ENCODE measurements at places on chromosomes 2 and 18.
A peak's percentile ranks its signal among the peaks of the same experiment; 100 is the strongest.

DNA sequence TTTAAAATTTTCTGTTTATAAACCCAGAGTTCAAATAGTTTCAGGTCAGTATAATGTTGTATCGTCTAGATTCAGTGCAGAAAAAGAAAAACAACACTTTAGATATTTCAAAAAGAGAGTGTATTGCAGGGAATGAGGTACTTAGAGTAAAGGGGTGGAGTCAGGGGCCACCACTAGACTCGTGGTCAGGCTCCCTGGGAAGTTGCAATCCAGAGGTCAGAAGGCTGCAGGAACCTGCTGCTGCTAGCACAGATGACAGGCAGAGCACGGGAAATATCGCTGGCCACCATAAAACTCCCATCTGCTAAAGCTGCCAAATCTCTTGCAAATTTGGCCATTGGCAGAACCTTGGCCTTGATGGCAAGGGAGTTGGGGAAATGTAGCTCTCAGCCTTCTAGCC lies 64.6 kb downstream of the THNSL2 start:
- no peak for DNase-seq

GRCh38 chr2:172562298-172562697 lies 6.4 kb downstream of the PDK1 start:
- no peak for DNase-seq

- DNase-seq = no peak
These were observed 5.2 kb upstream of the HOXD4 start for GRCh38 chr2:176146101-176146500.

DNA sequence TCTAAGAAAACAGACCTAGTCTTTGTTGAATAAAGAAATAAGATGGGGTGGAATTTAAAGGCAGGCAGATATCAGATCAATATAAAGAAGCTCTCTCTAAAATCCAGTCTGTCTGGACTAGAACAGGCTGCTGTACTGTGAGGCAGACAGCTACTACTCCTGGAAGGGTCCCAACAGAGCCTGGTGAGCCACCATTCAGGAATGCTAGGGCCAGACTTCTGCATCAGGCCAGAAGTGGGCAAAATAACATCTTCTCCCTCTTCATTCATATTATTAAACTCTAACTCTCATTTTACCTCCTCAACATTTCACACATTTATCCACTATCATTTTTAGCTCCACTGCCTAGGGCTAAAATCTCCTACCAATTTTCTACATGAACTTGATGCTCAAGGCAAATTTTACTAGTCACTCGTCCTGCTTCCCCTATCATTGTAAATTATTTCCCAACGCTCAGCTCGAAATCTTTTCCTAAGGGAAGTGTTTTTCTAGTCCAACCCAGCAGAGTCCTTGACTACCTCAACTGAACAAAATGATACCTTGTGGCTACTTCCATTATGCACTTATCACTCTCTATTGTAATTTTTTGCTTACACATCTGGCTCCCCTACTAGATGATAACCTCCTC lies 45.2 kb upstream of the GLS start:
- DNase-seq = no peak

DNA sequence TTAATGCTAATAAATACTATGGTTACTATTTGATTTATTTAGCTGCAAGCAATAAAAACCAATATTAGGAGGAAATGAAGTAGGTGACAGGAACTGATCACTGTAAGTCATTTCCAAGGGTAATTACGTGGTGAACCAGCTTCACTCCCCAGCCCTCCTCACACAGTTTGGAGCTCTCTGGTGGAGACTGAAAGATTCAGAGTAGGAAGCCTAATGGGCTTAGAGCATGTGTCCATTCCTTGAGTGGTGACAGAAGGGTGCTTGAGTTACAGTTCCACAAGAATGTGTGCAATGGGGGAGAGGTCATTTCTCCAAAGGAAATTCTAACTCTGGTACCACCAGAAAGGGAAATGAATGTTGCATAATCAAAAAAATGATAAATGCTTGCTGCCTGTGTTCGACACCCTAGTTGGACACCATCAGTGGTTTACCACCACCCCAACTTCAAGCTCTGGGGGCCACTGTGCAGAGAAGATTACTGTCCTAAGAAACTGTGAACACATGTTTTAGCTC lies 285.1 kb upstream of the MMADHC start:
- DNase-seq = no peak

DNA sequence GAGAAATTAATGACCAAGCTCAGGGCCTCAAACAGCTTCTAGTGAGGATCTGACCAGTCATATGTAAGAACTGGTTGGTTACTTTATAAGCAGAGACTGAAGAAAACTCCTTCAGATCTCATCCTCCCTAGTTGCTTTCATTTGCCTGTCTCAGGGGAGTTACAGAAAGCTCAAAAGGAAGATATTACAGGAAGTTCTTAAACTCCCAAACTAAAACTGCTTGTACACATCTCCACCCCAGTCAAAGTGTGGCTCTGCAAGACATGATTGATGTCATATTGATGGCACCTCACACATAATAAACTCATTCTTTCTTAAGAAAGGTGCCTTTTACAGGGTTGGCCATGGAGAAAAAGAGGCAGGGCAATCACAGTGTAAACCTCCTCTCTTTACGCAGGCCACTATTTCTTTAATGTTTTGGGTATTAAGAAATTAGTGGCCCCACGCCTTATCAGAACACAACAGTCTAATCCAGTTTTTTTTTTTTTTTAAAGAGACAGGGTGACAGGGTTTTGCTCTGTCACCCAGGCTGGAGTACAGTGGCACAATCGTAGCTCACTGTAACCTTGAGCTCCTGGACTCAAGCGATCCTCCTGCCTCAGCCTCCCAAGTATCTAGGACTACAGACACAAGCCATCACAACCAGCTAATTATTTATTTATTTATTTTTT lies 62.6 kb upstream of the STK17B start:
- no peak for DNase-seq

GRCh38 chr2:176399074-176399598 lies 129.9 kb downstream of the MTX2 start:
- no peak for DNase-seq

GRCh38 chr2:18829251-18829902 lies 240.0 kb upstream of the NT5C1B start:
- DNase-seq = no peak

DNA sequence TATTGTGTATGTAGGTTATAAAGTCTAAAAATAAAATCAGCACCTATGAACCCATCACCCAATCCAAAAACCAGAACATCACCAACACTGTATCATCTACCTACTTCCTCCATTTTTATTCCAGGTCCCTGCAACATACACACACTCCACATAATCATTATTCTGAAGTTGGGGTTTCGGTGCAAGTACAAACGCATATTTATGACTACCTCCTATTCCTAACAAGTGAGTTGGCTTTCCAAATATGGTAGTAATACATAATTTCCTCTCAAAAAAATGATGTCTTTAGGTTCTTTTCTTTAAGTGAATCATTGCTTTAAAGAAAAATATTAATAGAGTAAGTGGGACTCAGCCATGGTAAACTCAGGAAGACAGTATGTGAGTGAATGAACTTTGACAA lies 3.3 kb downstream of the ACVR1 start:
- DNase-seq = no peak

- DNase-seq = no peak
These were observed 201.8 kb upstream of the GULP1 start for GRCh38 chr2:188089901-188090300.

DNA sequence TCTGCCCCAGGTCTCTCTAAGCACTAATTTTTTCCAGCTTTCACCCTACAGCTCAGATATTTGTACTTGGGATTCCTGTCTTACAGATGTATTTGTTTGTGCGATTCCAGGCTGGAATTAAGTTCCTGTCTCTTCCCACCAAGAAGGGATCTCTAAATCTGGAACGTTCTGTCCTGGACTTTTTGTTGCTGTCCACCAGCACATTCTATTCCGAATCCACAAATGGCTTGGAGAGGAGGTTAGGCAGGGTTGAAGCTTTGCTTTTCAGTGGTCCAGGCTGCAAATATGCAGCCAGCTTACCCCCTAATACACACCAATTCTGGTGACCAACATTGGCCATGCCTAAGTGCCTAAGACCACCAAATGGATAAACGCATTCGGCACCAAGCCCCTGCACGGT lies 315.0 kb downstream of the TNS1 start:
- no peak for DNase-seq

DNA sequence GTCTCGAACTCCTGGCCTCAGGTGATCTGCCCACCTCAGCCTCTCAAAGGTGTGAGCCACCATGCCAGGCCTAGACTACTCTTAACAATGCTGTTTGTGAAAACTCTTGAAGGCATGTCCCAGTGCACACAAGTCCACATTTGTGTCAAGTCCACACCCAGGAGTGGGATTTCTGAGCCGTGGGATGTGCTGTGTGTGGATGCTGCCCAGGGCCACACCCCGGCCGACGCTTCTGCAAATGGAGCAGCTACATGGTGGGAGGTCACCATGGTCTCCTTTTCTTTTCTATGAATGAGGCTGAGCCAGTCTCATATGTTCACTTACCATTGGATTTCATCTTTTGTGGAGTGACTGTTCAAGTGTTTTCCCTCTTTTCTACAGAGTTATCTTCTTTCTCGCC lies 15.8 kb downstream of the SNED1 start:
- no peak for DNase-seq

DNA sequence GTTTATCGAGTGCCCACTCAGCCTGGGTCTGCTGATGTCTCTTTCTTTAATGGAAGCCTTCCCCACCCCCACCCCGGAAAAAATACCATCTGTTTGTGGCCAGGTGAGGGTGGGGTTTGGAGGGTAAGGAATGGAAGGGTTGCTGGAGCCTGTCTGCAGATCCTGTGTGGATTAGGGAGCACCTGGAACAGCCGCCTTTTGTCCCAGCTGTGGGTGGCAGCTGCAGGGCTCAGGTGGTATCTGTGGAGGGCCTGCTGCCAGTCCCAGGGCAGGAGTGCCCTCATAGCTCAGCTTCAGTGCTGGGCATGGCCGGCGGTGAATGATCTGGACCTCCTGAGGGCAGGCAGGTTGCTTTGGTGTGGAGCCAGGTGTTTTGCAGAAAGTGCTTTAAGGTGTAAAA lies 45.3 kb downstream of the IMPA2 start:
- DNase-seq = no peak

DNA sequence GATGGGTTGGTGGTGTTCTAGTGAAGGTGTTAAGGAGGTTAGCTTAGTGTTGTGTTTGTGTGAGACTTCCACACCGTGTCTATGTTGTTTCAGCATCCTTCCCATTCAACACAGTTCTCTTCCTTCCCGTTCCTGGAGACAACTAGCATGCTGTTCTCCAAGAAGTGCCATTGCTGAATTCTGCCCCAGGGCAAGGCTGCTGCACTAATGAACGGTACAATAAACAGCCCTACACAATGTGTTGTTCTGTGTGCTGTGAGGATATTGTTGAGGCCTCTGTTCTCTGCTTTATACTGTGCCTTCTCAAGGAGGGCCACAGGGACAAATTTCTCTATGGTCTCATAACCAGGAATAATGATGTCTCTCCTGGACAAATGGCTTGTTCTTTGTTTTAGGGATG lies 39.8 kb upstream of the ZEB2 start:
- no peak for DNase-seq

DNA sequence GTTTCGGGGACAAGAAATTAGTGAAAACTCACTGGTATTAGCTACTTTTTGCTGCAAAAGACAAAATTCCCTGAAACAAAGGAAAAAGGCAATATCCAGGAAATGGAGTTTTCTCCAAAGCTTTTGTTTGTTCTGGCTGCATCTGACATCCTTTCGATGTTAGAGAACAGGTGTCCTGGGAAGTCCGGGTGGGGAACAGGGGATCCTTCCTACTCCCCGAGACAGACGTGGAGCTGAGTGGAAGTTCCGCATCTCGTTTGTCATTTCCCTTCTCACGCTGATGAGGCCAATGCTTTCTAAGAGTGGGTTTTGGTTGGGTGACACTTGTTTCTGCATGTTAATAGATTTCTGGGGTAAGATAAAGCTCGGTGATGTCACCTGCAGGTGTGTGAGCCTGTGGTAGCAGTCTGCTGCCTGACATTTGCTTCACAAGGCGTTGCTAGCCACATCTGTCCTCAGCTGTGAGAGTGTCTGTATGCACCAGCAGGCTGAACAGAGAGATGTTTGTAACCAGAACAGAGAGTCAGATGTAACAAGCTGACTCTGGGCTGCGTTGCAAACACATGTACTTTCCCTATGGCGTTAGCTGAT lies 125.9 kb downstream of the ACOXL start:
- peak; percentile 86 for DNase-seq

DNA sequence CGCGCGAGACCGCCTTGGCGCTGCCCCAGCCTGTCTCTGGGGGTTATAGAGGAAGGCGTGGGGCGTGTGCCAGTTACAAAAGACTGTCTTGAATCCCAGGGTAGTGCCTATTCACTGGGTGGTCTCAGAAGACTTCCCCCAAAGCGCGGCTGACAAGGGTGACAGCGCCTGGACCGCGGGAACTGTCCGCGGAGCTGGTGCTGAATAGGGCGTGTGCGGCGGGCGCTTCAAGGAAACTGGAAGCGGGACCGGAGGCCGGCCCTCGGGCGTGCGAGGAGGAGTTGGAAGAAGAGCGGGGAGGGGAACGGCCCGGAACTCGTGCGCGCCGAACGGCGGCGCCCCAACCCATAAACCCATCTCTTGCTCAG lies 2.3 kb downstream of the EGR4 start:
- DNase-seq = no peak

GRCh38 chr2:17752246-17752645 lies 1.4 kb downstream of the SMC6 start:
- no peak for DNase-seq

DNA sequence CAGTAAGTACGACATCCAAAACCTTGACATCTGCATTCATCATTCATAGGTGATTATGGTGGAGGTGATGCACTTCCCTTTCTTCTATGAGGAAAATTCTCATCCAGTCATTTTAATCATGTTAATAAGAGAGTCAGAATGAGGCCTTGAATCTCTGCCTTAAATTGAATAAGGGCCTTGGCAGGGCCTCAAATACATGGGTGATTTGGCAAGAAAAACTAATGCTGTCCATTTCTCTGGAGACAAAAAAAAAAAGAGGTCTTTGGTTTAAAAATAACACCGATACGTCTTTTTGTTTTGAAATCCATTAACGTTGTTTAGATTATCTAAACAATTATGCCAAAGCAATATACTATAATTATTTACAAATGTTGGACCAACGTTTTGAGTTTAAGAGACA lies 8.1 kb downstream of the COLEC12 start:
- DNase-seq = no peak

DNA sequence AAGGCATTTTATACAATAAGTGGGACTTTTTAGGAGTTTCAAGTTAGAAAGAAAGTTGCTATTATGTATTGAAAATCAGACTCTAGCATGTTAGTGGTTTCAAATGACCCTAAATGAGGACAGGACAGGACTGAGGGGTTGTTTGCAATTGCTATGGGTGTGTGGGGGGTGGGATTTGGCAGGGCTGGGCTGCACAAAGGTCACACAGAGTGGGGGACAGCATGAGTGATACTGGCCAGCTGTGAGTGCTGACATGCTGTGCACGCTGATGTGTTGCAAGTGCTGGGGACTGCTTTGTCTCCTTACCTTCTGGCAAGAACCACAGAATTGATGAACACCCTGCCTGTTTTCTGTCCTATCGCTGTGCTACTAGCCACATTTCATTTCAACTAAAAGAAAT lies 29.8 kb downstream of the RNMT start:
- no peak for DNase-seq

GRCh38 chr2:64975232-64975821 lies 13.9 kb upstream of the SLC1A4 start:
- peak; percentile 54 for DNase-seq
